ENCODE measurements at places on chromosomes 5 and 9. TPM values are rescaled to one million over a fixed set of nuclear protein-coding genes. Genes with fewer than 3 reads are reported as not detected.

GRCh38 chr5:59838067-59838466, 55.5 kb downstream of the PDE4D start:
- H3K27me3 ChIP-seq: peaks cover 1% of the 10 kb centered on the region
- H3K4me3 ChIP-seq: no peak overlapping the region
- H3K27ac ChIP-seq: no peak overlapping the region
- H3K4me1 ChIP-seq: peaks cover 12% of the 10 kb centered on the region
- H3K36me3 ChIP-seq: no peaks in the 10 kb centered on the region

Gene ARL14EPL
- not detected for polyA plus RNA-seq

DNA sequence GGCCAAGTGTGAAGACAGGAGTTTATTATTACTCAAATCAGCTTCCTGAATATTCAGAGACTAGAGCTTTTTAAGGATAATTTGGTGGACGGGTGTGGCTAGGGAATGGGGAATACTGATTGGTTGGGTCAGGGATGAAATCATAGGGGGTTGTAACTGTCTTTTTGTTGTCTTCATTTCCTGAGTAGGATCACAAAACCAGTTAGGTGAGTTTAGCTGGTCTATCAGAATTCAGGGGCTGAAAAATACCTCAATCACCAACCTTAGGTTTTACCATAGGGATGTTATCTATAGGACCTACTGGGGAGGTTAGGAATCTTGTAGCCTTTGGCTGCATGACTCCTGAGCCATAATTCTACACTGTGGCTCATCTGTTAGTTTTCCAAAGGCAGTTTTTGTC, 235.8 kb downstream of the YTHDC2 start:
- H3K27me3 ChIP-seq: no peaks in the 10 kb centered on the region
- no peak overlapping the region for H3K27ac ChIP-seq
- no peak for DNase-seq
- no peaks in the 10 kb centered on the region for H3K36me3 ChIP-seq
- peaks cover 3% of the 10 kb centered on the region for H3K4me1 ChIP-seq

Gene PCDHA4
- 0.01 TPM for polyA plus RNA-seq

DNA sequence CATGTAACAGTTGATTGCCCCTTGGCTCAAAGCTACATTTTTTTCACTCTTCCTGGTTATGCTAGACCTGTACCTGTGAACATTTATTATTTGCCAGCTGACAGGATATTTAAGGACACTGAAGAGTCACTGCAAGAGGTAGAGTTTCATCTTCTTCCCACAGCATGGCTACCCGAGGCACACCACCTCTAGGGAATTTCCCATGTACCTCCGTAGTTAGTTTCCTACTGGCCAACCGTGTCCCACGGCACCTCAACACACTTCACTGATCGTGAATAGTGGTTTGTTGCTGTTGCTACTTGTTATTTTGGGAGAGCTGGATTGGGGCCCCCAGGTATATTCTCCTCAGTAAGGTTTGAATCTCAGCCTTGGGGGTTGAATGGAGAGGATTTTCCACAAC, 648.6 kb downstream of the SEMA5A start:
- H3K4me3 ChIP-seq: no peak overlapping the region
- no peak for DNase-seq
- H3K27me3 ChIP-seq: no peaks in the 10 kb centered on the region
- no peaks in the 10 kb centered on the region for H3K4me1 ChIP-seq
- H3K27ac ChIP-seq: no peak overlapping the region
- H3K36me3 ChIP-seq: no peaks in the 10 kb centered on the region

GRCh38 chr9:130112538-130113151, 58.9 kb downstream of the GPR107 start:
- no peak for DNase-seq
- no peaks in the 10 kb centered on the region for H3K27me3 ChIP-seq
- peaks cover 1% of the 10 kb centered on the region for H3K4me1 ChIP-seq
- no peak overlapping the region for H3K27ac ChIP-seq

DNA sequence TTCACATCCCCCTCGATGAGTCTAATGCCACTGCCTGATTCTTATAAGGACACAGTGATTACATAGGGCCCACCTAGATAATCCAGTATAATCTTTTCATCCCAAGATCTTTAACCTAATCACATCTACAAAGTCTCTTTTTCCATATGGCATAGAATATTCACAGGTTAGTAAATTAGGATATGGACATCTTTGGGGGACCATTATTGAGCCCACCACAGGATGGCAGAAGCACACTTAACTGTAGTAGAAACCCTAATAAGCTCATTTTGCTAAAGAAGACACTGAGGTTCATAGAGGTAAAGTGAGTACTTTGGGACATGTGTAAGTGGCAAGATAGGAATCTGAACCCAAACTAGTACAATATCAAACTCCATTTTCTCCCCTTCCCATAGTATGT, 38.9 kb downstream of the ASTN2 start:
- H3K4me1 ChIP-seq: no peaks in the 10 kb centered on the region
- H3K27ac ChIP-seq: no peak overlapping the region
- no peak overlapping the region for H3K4me3 ChIP-seq
- H3K36me3 ChIP-seq: no peaks in the 10 kb centered on the region
- no peak for DNase-seq

DNA sequence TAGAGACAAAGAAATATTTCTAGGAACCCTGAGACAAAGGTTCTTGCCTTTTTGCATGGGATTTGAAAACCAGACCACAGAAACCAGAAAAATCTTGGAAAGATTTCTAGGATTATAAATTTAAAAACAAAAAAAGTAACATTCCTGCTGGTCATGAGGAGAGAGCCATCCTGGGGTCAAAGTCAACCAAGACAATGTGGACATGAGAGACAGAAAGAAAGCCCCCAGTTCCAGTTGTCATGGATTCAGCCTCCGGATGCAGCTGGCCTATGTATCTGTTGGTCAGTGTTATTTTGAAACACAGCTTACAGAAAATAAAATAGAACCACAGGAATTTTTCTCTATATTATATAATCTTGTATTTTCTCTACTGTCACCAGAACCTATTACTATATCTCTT, 24.4 kb upstream of the RGMB start:
- H3K36me3 ChIP-seq: no peaks in the 10 kb centered on the region
- H3K27me3 ChIP-seq: no peaks in the 10 kb centered on the region
- no peak overlapping the region for H3K27ac ChIP-seq

GRCh38 chr9:97567894-97568202, 65.3 kb downstream of the TSTD2 start:
- no peak overlapping the region for H3K4me3 ChIP-seq
- H3K27ac ChIP-seq: no peak overlapping the region
- peaks cover 5% of the 10 kb centered on the region for H3K27me3 ChIP-seq
- H3K4me1 ChIP-seq: peaks cover 4% of the 10 kb centered on the region

Gene TRPM3
- polyA plus RNA-seq: 0.27 TPM

- no peak overlapping the region for H3K4me3 ChIP-seq
- H3K27ac ChIP-seq: no peak overlapping the region
- no peaks in the 10 kb centered on the region for H3K4me1 ChIP-seq
- no peaks in the 10 kb centered on the region for H3K27me3 ChIP-seq
These were observed 1.0 kb upstream of the HK3 start for GRCh38 chr5:176899946-176900779.

DNA sequence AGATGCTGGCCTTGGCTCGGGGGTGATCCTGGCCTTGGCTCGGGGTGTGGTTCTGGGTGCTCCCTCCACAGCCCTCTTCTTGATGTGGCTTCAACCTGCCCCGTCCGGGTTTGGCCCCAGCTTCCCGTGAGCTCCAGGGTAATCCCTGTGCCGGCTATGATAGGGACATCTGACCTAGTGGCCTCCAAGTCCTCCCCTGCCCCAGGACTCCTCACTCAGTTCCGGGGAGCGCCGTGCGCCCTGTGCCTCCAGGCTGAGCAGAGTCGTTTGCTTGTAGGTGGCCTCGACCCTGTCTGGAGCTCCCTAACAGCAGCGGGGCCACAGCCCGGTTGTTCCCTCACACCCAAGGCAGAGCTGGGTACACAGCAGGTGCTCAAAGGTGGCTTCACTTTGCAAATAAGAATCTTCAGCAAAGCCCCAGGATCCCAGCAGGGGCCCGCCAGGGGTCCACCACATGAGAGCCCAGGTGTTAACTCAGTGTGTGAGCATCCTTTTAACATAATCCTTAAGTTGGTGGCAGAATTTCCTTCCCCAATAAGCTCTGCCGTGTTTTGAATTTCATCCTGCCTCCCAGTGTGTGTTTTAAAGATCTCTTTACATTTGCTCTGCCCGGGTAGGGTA, 32.3 kb upstream of the CEP72 start:
- H3K27me3 ChIP-seq: peaks cover 8% of the 10 kb centered on the region
- DNase-seq: no peak
